CD4-positive, alpha-beta T cell treated with Interleukin-1 beta for 1 hour (primary cell): ENCODE measurements at places on chromosomes 3 and 15.

DNA sequence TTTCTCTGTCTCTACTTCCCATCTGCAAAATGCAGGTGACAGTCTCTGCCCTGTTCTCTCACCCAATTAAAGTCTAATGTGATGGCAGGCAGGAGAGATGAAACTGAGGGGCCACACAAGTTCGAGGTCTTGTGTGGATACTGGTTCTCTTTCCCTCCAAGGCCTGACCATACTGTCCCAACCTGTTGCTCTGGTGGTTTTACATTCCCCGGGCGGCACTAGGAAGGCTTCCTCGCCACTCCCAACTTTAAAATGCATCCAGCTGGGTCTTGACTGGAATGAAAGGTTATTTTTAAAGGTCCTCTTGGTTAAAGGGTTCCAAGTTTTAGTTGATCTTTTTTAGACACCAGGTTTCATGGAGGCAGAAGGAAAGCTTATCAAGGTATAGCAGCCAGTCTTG is 37.2 kb downstream of the WHAMM start:
- DNase-seq = no peak

- no peak for DNase-seq
Observed at GRCh38 chr3:89049119-89049518, 58.3 kb upstream of the EPHA3 start.

- DNase-seq = no peak
Observed at GRCh38 chr3:28739647-28740046, 391.0 kb upstream of the AZI2 start.

- no peak for DNase-seq
Observed at GRCh38 chr3:179304605-179305004, 18.2 kb upstream of the ZNF639 start.

- DNase-seq = no peak
Observed at GRCh38 chr3:152293347-152294006, 24.7 kb downstream of the MBNL1 start.

DNA sequence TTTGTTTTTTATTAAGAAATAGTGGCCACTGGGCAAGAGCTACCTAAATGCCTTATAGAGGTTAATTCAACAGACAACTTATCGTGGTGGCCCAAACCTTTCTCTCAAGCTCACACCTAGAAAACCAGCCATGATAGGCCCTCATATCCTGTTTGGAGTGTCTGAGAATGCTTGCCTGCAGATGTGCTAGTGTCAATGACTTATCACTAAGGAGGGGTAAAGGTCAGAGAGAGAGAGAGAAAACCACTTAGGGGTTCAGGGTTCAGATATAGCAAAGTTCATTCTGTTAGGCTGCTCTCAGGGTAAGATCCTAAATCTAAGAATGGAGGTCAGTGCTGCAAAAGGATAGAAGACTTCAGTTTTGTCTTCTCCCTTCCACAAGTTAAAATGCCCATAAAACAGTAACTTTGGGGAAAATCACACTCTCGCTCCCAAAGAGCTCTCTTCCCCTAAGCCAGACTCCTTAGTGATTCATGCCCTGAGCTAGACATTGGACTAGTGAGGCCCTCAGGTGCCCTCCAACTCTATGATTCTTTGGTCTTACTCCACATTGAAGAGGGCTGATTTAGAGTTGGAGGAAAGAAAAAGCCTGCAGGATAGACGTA is 30.3 kb upstream of the B3GNT5 start:
- no peak for DNase-seq

DNA sequence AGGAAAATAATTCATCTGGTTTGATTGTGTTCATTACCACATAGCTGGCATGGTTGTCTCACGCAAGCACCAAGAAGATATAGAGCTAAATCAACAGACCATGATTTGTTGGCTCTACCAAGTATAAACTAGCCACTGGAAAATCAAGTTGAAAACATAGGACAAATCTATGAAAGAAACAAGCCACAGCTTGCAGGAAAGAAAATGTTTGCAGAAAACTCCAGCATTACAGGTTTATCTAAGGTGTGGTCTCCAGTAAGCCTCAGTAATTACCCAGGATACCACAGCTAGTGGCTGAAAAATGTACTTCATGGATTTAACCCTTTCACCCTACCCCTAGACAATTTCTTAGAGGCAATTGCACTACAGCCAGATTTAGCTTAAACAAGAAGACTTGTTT is 340.6 kb downstream of the SOX2 start:
- DNase-seq = no peak
